ENCODE measurements at places on chromosomes 12 and 14.

DNA sequence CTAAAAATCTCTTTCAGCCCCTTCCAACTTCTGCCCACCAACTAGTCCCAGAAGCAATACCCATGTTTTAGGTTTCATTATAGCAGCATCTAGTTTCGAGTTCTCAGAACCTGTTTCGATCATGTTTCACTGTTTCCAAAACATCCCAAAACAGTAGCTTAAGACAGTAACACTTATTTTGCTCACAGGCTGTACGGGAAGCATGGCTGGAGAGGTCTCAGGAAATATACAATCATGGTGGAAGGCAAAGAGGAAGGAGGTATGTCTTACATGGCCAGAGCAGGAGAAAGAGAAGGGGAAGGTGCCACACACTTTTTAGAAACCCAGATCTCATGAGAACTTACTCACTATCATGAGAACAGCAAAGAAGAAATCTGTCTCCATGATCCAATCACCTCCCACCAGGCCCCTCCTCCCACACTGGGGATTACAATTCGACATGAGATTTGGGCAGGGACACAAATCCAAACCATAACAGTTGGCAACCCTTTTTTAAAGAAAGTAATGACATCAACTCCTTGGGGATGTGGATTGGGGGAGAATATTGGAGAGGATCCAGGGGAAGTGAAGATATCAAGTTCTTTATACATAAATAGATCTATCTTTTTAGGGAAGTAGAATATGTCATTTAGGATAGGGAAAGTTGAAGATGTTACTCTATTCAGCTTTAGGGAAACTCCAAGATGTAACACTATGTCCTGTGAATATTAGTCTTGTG lies 269.9 kb upstream of the PLEKHG7 start:
- no peak for DNase-seq

DNA sequence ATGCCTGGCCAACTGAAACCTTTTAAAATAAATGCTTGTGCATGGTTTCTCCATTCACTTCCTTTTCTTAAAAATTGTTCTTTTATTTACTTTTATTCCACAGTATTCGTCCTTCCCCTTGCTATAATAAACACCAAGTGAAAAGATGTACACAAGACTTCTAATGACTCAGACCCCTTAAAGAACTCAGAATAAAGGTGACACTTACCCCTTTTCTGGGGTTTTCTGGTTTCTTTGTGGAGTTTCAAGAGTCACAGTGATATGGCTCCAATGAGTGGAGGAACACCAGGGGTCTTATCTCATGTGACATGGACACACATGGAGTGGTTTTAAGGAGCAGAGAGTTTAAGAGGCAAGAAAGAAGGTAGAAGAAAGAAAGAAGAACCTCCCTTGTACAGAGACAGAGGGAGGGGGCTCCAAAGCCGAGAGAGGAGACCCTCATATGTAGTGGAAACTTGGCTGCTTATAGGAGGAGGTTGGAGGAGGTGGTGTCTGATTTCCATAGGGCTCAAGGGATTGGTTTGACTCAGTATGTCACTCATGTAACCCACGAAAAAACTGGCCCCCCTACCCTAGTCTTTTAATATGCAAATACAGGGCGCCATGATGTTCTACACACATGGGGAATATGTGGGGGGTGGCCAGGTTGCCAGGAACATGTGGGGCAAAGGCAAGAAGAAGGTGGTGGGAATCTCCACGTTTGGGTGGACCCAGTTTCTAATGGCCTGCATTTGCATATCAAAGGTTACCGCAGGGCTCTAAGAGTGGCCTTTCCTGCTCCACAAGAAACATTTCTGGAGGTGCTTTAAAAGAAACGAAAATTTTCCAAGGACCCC lies 22.1 kb upstream of the CD69 start:
- no peak for DNase-seq

DNA sequence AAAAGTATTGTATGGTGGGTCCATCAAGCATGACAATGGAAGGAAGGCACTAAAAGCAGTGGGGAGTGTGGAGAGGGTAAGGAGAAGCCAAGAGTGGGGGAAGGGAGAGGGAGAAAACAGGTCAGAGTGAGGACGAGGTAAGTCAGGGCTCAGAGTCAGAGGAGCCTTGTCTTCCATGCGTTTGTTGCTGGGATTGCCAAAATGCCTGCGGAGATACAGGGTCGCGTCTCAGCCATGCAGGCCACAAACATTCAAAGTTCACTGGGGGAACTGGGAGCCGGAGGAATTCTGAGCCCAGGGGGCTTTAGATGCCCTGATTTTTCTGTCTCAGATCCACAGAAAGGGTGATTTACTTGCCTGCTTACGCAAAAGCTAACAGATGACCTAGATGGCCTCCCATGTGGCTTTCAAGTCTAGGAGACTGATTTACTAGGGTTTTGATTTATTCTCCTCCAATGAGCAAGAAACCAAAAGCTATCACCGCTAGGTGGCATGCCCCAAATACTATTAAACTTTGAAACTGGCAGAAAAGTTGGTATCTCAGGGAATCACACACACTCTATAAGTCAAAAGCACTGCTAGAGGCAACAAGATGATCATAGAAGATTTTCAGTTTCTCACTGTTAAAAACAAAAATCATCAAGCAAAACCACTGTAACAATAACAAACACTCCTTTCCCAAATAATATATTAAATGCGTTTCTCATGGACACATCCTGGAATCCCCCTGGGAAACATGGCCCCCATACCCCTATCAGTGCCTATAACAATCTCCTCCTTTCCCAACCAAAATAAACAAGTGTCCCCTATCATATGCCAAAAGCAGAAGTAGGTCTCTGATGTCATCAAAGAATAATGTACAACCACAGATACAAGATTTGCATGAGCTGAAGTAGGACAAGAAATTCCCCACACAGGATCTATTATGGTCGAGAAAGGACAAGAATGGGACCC lies 26.6 kb upstream of the MDM1 start:
- DNase-seq = peak; percentile 85

GRCh38 chr12:76674669-76675315 lies 89.1 kb upstream of the ZDHHC17 start:
- no peak for DNase-seq

DNA sequence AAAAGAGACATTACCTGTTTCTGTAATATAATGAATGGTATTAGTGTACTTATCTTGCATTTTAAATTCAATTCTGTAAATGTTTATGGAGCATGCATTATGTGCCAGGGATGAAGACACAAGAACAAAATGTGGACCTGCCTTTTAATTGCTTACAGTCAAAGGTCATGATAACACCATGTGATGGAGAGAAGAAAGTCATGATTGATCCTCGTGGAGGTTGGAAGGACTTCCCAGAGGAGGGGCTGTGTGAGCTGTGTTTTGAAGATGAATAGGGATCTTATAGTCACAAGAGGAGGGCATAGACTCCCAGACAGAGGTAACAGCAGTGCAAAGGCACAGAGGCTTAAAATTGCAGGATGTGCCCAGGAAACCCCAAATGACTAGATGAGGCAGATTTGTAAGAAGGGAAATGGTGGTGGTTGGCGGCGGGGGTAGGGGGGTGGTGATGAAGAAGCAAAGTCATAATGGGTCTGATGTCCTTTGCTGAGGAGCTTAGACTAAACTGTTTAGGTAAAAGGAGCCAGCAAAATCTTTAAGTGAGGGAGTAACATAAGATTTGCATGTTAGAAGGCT lies 151.5 kb downstream of the PRKCH start:
- peak; percentile 43 for DNase-seq

- DNase-seq = peak; percentile 19
Observed at GRCh38 chr14:50399251-50400032, 2.8 kb upstream of the CDKL1 start.

GRCh38 chr14:67270145-67270753 lies 29.0 kb downstream of the PALS1 start:
- no peak for DNase-seq

GRCh38 chr14:68261092-68261842 lies 441.7 kb downstream of the RAD51B start:
- DNase-seq = peak; percentile 70

- DNase-seq = peak; percentile 91
Observed at GRCh38 chr14:55514819-55515490, 65.1 kb upstream of the KTN1 start.

DNA sequence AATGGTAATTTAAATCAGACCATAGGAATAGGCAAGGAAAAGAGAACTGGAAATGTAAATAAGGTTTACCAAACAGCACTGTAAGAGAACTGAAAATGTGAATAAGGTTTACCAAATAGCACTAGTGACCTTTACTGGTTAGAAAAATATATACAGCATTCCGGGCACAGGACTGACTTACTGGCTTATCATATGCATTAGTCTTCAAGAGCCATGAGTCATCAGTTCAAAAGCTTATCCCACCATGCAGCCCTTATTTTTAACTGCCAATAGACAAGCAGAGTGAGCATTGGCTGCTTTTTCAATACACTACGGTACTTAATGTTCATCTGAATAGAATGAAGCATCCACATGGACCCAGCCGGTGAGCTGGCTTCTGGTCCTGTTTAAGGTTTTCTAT lies 13.0 kb upstream of the NELL2 start:
- DNase-seq = no peak

- no peak for DNase-seq
Observed at GRCh38 chr14:92595267-92595666, 81.7 kb downstream of the RIN3 start.

DNA sequence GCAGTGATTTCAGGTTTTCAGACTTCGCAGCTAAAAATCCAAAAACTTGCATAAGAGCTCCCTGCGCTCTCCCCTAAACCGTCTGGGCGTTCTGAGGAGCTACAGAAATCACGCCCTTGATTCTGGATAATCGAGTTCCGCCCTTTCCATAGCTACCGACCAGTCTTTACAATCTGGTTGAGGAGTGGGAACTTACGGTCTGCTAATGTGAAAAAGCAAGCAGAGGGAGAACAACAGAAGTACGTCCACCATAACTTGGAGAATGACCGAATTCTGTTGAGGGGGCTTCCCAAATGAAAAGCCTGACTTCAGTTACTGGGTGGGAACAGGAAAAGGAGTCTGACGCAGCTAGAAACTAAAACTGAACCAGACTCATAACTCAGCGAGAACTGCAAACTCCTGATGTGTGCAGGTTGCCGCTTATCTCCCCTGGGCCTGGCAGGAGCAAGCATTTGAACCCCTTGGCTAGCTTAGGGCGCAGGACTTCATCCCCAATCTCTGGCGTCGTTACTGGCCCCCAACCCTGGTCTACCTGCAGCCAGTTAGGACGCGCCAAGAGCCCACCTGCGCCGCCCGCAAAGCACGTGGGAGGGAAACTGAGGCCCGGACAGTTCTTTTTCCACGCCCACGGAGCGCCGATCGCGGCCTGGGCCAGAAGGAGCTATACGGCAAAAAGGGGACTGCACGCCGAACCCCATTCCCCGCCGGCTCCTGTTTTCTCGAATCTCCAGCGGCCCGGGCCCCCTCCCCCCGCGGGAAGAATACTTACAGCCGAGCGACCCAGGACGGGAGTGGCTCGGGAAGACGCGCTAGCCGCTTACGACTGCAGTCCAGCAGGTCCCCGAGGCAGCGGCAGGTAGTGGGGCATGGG lies 838 bp downstream of the LRIG3 start:
- peak; percentile 83 for DNase-seq

GRCh38 chr12:99383258-99383657 lies 264.3 kb upstream of the GARIN6 start:
- DNase-seq = no peak

DNA sequence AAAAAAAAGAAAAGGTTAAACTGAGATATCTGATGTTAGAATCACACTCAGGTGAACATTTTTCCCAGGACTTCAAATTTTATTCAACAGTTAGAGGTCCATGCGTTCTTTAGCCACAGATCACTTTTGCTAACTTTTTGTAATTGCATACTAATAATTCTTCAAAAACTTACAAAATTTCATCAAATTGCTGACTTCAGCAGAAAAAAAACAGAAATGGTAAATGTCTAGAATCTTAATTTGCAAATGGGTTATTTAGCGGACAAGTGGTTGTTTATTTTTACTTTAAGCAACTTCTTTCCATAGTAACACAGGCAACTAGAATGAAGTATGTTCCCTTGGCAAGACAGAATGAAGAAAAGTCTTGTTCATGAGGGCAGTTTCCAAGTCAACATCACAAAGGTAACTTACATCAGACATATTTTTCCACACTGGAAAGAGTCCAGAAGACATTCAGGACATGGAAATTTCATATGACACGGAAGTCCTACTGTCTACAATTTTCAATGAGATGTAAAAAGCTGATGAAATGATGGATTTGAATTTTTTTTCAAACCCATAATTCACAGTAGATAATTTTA lies 62.5 kb upstream of the SOX5 start:
- DNase-seq = no peak

- DNase-seq = no peak
Observed at GRCh38 chr14:99713972-99714371, 29.9 kb downstream of the CYP46A1 start.

- no peak for DNase-seq
Observed at GRCh38 chr12:68450947-68451260, 118.7 kb upstream of the MDM1 start.

- DNase-seq = no peak
Observed at GRCh38 chr12:123897221-123897620, 75.4 kb downstream of the CCDC92 start.
